ENCODE measurements at places on chromosomes 7 and 10.

GRCh38 chr10:17122052-17122451, 7.6 kb downstream of the CUBN start:
- no peak for DNase-seq

- no peak for DNase-seq
Observed at GRCh38 chr10:5618042-5618441, 48.4 kb downstream of the ASB13 start.

- DNase-seq, result no peak
Observed at GRCh38 chr10:16439295-16439694, 2.5 kb downstream of the PTER start.

DNA sequence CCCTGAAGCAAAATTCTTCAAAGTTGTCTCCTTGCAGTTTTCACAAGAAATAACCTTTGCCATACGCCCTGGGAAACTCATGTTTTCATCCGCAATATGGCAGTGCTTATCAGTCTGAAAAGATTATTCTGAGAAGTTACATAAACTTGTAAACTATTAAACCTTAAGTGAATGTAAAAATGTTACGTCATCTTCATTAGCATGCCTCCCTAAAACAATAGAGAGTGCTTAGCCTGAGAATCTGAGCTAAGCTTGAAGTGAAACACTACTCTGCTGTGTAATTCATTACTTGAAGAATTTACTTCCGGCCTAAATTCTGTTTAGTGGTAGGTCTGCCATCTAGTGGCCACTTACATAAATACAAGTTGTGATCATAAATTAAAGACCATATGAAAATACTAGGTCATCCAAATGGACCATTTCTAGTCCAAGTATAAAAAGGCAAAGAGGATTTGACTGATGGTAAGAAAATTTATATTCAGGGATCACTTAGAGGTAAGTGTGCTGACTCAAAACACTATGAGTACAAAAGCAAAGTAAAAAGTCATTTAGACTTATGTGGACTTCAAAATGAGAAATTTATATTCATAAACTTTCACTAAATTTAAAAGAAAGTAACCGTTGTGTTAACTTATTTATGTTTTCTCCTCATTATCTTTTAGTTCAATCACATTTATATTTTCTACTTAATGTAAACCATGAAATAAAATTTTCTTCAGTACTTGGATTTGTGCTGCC, 745.1 kb upstream of the LRRTM3 start:
- peak; percentile 73 for DNase-seq

- DNase-seq, result no peak
Observed at GRCh38 chr7:137820677-137821420, 25.9 kb downstream of the DGKI start.

DNA sequence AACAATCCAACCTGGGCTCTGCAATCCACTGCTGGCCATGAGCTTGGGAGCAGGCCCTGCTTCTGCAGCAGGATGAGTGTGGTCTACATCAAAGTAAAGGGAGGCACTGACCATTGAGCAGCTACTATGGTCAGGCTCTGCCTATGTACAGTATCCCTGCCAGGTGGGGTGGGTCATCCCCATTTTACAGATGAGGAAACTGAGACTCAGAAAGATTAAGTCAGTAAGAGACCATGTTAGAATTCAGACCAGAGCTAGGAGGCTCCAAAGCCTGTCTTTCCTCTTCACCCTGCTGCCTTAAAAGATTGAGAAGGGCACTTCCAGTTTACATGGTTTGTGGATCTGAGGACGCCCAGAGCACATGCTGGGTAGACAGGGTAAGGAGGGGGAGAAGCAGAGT, 27.1 kb upstream of the CDH23 start:
- no peak for DNase-seq

DNA sequence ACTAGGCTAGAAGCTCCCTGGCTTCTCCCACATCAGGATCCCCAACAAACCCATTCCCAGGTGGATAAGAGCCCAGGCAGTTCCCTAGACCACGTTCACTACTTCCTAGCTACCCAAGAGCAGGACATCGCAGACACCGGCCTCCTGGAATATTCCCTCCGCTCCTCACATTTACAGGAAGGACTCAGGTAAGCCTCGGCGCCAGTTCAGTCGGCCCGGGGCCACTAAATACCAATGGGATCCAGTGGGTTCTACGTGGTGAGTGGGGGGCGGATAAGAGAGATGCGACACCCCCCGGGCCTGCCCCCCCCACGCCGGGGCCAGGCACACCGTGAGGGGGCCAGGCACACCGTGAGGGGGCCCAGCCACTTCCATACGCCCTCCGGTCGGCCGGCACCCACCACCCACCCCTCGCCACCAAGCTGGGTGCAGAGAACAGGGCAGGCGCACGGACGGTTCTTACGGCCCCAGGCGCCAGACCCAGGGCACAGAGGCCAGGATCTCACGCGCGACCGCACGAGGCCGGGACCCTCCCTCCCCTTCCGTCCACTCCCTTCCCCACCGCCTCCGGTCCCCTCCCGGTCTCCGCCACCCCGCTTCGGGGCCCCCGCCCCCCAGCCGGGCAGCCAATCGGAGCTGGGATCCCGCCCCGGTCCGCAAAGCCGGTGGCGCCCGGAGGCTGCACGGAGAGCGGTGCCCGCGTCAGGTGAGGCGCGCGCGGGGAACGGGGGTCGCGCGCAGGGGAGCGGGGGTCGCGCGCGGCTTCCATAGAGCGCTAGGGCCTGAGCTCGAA, at the start of gene BLVRA:
BLVRA (plus strand) TSS at position 652 of the 793 bp plus-strand sequence. CDS start 12,479 bp downstream, outside the sequence.
- peak; percentile 14 for DNase-seq

- no peak for DNase-seq
Observed at GRCh38 chr7:38311329-38311937, 38.0 kb upstream of the TARP start.

DNA sequence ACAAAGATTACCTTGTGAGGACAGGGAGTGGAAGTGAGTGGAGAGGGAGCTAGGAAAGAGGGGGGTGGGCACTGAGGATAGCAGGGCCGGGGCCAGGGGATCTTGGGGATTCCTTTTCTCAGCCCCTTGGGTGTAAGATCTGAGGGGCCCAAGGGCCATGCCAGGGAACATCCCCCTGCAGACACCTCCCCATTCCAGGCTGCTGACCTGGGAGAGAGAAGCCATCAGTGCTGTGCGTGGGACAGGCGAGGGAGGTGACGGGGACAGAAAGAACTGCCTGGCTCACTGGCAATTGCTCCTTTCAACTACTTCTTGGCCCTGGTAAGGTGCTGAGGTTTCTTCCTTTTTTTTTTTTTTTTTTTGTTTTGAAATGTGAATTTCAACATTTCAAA, 12.0 kb upstream of the BTBD16 start:
- DNase-seq, result no peak

GRCh38 chr10:86523348-86523747, 1.8 kb upstream of the WAPL start:
- no peak for DNase-seq

GRCh38 chr7:72053292-72053691, 358.8 kb downstream of the CALN1 start:
- no peak for DNase-seq

- DNase-seq, result no peak
Observed at GRCh38 chr10:96721207-96721572, 876 bp upstream of the PIK3AP1 start.

DNA sequence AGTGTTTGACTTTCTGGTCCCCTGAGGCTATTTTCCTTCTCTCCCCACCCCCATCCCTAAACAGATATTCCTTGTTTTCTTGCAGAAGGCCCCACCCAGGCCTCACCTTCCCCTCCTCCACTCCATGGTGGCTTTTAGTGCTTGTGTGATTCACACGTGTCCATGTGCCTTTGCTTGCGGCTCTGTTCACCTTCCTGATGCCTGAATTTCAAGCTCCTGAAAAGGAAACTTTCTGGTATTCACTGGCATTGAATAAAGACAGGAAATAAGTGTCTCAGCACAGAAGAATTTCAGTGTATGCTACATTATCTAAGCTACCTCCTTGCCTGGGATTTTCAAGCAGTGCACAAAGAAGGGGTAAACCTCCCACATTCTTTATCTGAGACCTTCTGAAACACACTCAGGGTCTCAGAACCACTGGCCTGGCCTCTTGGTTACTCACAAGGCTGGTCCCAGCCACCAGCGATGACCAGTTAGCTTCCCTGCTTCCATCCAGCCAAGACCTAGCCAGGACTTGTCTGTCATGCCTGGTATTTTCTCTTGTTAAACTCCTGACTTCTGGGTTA, 17.2 kb upstream of the UBE2H start:
- peak; percentile 98 for DNase-seq

DNA sequence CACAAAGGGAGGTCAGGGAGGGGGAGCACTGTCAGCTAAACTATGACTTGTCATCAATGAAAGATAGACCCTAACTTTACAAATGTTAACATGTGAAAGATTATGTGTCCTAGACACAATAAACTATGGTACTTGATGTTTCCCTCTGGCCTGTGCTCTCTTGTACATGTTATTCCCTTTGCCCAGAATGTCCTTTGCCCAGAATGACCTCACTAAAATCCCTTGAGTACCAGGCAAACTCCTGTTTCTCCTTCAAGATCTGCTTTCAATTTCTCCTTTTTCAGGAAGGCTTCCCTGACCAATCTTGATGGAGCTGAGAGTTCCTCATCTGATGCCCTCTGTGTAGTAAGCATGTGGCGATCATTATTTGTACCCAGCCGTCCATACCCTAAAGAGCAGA, 143.1 kb downstream of the ZNF365 start:
- DNase-seq, result no peak

DNA sequence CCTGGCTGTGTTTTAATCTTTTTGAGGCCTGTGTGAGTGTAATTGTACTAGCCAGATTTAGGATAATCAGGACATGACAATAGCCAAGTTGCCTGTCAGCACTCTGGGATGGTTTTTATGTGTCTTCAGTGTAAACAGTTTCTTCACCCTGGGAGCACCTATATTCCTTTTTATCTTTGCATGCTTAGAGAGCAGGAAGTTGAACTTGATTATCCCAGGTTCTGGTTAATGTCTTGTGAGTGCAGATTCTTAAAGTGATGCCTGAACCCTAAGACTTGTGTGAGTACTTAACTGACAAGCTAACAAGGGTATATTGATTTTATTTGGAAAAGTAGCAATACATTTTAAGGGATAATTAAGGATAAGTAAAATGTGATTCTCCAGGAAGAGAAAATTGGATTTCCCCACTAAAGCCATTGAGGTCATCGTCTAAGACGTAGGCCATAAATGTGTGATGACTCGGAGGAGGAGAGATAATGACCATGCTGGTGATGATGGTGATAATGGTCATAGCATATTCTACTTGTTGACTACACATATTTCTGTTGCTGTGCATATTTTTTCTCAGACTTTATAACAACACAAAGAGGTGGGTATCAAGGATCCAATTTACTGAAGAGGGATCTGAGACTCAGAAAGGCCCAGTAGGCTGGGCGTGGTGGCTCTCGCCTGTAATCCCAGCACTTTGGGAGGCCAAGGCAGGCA, 234.7 kb downstream of the CAMK1D start:
- DNase-seq, result no peak

GRCh38 chr10:48302515-48303476, 3.7 kb upstream of the MAPK8 start:
- DNase-seq, result no peak

- DNase-seq, result no peak
Observed at GRCh38 chr7:86706406-86706805, 62.7 kb downstream of the GRM3 start.

- no peak for DNase-seq
Observed at GRCh38 chr10:17984056-17984455, 32.3 kb downstream of the SLC39A12 start.

DNA sequence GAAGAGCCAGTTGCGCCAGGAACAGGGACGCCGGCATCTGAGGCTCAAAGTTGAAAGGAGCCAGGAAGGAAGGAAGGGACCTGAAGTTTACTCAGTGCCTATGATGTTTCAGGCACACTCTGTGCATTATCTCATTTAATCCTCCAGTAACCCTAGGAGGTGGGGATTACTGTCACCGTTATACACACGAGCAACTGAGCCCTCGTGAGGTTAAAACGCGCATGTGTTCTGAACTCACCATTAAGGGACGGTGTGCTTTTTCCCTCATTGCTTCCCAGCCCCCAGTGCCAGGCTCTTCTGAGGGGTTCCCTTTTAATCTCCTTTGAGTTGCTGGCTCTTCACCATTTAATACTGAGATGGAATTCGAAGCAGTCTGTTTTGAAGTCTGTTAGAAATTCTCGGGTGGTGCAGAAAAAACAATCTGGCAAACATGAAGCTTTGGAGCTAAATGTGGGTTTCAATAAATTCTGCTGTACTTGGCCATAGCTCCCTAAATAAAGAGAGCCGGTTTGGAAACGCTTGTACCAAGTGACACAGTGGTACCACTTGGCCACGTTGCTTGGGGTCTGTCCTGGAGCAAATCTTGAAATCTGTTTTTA, 102.2 kb downstream of the TAX1BP1 start:
- no peak for DNase-seq

- no peak for DNase-seq
Observed at GRCh38 chr10:68959695-68960527, 3.9 kb downstream of the DDX21 start.

DNA sequence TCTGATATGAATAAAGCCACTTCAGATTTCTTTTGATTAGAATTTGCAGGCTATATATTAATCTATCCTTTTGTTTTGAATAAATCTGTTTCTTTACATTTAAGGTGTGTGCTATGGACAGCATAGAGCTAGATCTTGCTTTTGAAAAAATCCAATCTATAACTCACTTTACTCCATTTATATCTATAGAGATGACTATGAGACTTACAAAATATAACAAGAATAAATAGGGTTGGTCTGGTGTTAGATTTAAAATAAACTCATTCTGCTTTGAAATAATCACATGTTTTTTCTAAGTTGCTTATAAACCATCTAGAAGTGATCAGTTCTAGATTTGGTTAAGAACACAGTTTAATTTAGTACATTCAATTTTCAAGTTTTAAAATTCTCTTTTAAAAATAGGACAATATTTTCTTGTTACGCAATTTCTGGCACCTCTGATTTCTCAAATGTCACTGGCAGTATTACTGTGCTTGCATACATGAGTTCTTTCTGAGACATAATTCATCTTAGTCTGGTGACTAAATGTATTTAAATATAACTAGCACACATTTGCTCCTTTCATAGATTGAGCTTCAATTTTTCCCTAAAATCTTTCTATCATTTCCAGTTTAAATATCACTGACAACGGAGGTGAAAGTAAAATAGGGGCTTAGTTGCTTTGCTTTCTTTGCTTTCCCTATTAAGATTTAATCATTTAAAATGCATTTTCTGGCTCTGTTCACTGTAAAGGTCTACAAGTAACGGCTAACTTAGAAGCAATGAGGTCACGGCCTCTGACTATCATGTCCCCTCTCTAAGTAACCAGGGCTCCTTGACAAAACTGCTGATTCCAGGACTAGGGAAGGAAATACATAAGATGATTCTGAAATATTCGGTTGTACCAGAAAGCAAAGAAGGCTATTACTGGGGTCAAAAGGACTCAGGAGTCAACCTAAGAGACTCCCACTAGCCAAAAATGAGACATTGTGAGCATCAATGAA, 89.3 kb downstream of the ICA1 start:
- DNase-seq, result no peak

DNA sequence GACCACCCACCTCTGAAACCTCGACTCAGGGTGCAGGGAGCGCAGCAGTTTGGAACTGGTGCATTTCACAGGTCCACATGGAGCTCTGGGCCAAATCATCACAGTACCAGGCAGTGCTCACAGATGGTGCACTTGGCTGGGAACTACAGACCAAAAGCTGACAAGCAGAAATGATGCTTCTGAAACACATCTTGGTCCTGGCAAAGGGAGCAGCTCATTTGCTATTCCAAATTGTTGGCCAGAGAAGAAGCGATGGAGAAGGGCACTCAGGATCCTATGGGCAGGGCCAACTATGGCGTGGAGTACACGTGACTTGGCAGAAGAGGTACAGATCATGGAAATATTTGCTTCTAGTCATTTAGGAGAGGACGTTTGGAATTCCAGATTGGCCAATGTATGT, 383.9 kb downstream of the CALN1 start:
- DNase-seq, result no peak

- no peak for DNase-seq
Observed at GRCh38 chr10:72012796-72013195, 48.6 kb downstream of the CHST3 start.

Data from kidney capillary endothelial cell (primary cell).